ENCODE measurements at places on chromosomes 4 and X.

DNA sequence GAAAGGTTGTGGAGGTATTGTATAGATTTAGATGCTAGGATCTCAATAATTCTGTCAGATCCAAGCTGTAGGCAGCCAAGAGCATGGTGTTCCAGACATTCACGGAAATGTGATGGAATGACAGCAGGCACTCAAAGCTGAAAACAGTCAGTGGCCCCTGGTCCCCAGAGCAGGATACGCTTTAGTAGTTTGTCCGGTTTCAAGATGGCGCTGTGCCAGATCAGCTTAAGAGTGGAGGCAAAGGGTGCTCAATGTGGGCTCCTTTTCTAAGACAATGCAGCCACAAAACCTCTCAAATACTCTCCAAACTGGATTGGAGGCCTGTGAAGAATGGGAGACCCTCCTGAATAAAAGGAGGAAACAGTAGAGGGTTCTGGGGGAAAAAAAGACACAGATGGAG is 291.2 kb upstream of the HS3ST1 start:
- no peak for DNase-seq

DNA sequence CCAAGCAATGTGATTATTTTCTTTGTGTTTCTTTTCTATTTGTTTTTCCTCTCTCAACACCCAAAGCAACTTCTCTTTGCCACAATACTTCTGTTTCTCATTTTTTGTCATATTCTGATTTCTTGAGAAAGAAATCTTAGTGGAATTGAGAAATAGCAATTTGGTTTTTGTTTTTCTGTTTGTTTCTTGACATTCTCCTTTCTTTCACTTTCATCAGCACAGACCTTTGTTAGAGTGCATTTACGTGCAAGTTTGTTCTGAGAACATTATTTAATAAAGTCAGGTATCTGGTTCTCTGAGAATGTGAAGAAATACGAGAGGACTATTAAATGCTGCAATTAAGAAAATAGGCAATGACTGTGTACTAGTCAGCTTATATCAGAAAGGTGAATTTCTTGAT is 608.1 kb upstream of the AADAT start:
- no peak for DNase-seq

DNA sequence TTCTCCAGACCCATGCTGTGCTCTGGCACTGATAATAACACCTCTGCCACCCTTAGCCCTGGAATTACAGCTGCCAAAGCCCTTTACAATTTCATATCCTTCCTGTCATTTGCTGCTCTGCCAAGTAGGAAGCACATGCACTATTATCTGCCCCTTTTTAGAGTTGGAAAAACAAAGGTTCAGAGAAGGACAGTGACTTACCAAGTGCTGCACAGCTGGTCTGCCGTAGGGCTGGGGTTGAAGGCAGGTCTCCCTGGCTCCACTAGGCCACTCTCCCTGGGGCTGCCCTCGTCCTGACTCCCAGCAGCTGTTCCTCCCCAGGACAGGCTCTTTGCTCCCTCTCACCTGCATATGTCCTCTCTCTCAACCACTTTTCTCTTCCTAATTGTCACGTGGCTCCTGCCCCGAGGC is 73.4 kb downstream of the ANAPC4 start:
- DNase-seq = peak; percentile 61

DNA sequence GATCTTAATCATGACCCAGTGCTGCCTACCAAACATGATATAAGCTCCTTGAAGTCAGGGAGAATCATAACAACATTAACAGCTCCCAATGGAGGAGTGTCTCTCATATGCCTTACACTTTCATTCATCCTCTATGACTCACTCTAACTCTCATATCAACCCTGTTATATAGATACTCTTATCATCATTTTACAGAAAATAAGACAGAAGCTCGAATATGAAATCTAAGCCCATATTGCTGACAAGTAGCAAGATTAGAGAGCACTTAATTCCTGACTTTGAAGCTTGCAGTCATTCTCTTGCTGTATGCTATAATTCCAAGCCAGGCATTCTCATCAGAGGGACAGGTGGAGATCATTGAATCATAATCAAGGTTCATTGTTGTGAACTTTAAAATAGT is 476.7 kb upstream of the ATOH1 start:
- DNase-seq = no peak

- DNase-seq = no peak
Measured at GRCh38 chr4:155197757-155198156, 10.7 kb upstream of the NPY2R start.

GRCh38 chrX:129747533-129747932 is 8.8 kb downstream of the XPNPEP2 start:
- DNase-seq = no peak

DNA sequence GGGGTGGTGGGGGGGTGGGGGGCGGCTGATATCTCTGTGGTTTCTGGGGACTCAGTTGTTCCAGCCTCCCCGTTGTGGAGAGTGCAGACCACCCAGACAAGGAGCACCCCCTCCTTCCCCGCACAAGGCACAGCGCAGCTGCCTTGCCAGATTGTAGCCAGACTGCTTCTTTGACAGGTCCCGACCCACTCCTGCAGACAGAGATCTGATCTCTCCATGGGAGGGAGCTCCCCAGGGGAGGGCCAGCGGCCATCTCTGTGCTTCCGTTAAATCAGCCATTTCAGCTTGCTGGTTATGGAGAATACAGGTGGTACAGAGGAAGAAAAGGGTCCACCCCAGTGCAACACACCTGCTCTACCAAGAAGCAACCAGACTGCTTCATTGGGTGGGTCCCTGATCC is 80.8 kb downstream of the FGF16 start:
- no peak for DNase-seq

DNA sequence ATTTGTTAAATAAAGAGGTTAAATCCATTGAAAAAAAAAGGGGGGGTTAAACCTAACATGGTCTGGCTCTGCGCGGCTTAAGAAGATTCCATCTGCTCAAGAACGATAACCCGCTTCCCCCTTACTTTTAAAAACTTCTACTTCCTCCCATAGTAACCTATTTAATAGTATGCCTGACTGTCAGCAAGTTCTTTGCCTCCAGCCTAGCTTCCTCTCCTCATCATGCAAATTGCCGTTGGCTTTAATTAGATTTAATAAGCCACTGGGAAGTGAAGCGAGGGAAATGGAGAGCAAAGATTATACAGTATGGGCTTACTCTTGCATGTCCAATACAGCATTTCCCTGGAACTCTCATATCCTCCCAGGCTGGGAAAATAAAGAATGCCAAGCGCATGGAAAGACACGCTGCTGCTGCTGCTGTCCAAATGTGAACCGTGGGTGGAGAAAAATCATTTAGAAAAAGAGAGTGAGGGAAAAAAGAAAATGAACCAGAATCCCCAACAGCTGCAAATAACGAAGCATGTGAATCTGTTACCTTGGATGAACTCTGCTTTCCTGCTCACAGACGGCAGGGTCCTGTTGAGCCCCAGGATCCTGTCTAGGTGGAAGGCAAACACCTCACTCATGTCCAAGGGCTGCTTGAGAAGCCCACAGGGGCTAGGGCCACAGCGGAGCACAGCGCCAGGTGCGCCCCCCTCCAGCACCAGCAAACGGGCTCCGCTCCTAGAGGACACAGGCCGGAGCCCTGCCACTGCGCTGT is 2.7 kb downstream of the GASK1B start:
- DNase-seq = no peak

- no peak for DNase-seq
Measured at GRCh38 chr4:115334736-115335411, 221.5 kb upstream of the NDST4 start.

DNA sequence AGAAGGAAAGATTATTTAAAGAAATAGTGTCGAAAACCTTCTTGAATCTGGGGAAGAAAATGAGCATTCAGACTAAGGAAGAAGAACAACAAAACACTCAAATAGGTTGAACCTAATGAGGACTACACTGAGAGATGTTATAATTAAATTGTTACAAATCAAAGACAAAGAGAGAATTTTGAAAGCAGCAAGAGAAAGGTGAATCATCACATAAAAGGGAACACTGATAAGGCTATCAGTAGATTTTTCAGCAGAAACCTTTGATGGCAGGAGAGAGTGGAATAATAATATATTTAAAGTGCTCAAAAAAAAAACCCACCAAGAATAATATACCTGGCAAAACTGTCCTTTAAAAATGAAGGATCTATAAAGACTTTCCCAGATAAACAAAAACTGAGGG is 114.9 kb downstream of the AREG start:
- no peak for DNase-seq

GRCh38 chr4:66575008-66575696 is 904.9 kb upstream of the EPHA5 start:
- peak; percentile 82 for DNase-seq

DNA sequence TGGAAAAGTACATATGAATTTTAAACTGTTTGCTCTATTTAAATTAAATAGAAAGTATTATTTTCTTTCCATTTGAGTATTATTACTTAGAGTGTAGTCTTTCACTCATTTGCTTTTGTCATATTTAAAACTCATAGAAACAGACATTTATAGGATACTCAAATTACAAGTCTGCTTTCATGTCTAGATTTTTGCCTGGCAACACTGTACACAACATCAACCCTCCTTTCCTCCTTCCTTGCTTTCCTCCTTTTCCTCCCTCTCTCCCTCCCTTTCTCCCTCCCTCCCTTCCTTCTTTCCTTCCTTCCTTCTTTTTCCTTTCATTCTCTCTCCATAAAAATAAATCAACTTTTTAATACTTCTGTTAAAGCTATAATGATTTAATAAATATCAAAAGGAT is 2361.2 kb downstream of the ARAP2 start:
- DNase-seq = no peak

- DNase-seq = peak; percentile 76
Measured at GRCh38 chr4:155953151-155954117, at the start of gene CTSO. CTSO (minus strand) TSS chr4:155953866; CDS start chr4:155953847, 19 bp downstream.

DNA sequence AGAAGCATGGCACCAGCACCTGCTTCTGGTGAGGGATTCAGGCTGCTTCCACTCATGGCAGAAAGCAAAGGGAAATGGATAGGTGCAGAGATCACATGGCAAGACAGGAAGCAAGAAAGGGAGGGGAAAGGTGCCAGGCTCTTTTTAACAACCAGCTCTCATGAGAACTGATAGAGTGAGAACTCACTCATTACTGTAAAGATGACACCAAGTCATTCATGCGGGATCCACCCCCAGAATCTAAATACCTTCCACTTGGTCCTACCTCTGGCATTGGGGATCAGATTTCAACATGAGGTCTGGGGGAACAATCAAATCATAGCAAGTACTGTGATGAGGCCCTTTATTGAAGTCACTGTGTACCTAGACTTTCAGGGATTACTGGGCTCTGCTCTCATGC is 72.0 kb upstream of the PRDM5 start:
- DNase-seq = no peak

- DNase-seq = no peak
Measured at GRCh38 chr4:70734971-70735370, 13.2 kb downstream of the RUFY3 start.

DNA sequence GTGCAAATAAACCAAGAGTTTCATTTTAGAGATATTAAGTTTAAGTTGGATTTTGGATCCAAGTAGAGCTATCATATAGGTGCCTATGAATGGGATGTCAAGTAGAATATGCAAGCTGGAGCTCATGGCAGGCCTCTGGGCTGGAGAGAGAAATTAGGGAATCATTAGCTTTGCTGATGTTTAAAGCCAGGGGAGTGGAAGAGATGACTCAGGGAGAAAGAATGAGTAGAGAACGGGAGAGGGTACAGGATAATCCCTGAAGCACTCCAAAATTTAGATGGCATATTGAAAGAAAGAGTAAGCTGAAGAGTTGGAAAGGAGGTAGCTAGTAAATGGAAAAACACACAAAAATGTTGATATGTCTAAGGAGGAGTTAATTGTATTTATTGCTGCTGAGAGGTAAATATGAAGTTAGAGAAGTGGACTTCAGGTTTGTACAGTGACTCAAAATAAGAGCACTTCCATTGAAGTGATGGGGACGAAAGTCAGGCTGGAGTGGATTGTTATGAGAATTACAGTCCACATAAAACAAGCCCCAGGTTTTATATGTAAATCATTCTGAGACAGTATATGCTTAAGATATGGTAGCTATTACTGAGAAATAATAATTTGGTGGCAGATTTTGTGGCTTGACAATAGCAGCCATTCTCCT is 72.5 kb upstream of the GRXCR1 start:
- no peak for DNase-seq

Data from islet precursor cell (in vitro differentiated cells).